Right cardiac atrium (tissue), 5 donors: ENCODE measurements at places on chromosomes 2 and 18. TPM values are rescaled to one million over a fixed set of nuclear protein-coding genes. Genes with fewer than 3 reads are reported as not detected.

DNA sequence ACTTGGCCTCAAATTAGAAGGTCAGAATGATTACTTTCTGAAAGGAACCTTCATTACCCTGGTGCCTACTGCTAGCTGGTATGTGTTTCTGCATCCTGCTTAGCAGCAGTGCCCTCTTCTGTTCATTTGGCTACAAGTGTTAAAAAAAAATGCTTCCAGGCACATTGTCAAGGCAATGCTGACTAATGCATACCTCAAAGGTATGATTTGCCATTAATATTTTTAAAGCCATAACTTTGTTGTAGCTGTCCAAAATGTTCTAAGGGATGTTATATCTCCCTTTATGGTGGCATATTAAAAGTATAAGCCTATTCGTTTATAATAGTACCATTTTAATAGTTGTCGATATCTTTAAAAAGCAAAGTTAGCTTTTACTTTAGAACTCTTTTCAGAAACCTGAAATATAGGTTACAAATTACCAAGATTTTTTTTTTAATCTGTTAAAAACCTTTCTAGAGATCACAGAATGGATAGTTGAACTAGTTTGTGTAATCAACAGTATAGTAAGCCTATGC lies 52.0 kb upstream of the FAM171B start:
- DNase-seq, result no peak

GRCh38 chr2:37829202-37829601 lies 95.9 kb upstream of the RMDN2 start:
- peak; percentile 64 for DNase-seq

DNA sequence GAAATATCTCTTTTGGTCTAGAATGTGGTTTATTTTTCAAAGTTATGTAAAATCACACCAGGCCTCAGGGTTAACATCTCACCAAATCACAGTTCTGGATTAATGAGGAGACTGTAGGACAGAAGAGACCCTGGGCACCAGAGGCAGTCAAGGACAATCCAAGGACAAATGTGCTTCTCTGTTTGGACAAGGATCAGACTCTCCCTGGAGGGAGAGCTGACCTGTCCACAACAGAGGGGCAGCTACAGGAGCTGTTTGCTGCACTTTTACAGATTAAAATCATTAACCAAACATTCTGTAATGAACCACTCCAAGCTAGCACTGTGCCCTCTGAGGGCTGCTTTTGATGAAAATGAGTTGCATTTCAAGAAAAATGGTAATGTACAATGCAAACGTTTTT lies 690.6 kb upstream of the SLC8A1 start:
- DNase-seq, result no peak

DNA sequence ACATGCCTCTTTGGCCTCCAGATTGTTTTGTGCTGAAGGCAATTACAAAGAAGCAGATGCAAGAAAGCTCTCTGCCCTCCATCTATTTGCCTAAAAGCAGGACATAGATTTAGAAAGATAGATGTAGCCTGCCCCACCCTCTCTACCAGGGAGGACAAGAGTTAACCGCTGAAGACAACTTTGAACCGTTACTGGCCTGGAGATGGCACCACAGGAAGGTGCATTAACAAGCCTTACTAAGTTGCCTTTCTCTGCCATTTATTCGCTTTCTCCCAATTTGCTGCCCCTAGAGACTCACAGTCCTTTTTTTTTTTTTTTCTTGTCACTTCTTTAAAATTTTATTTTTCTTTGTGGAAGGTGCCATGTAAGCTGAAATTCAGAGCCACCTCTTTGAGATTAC lies 28.8 kb upstream of the RMDN2 start:
- no peak for DNase-seq

- DNase-seq, result no peak
Measured at GRCh38 chr2:10378189-10378588, 69.9 kb downstream of the ODC1 start.

GRCh38 chr2:95386031-95386430 lies 16.5 kb upstream of the FAHD2A start:
- DNase-seq, result no peak

DNA sequence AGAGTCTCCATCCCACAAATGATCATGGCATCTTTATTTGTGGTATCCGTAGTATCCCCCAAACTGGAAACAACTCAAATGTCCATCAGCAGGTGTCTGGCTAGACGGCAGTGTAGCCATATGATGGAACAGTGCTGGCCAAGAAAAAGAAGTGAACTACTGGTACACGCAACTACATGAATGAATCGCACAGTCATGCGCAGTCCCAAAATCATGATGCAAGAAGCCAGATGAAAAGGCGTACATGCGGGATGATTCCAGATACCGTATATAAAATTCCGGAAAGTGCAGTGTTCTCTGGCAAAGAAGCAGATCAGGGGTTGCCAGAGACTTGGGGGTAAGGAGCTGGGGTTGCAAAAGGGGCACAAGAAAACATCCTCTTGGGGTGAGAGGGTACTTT lies 102.5 kb downstream of the ASAP2 start:
- no peak for DNase-seq

- DNase-seq, result no peak
Measured at GRCh38 chr2:230018153-230018552, 50.6 kb downstream of the SLC16A14 start.

DNA sequence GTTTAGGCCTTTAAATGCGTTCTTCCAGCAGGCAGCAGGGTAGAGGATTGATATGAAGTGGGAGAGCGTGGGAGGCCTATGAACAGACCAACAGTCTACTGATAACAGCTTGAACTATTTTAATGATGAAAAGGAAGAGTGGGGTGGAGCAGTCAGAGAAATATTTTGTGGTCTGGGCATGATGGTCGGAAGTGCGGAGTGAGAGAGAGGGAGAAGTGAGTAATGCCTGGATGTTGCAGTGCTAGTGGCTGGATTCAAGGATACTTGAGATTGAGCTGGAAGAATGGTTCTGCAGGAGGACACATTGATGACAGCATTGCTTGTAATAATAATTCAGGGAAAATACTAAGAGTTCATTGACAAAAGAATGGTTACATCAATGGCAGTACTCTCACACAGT lies 151.0 kb upstream of the DAPL1 start:
- DNase-seq, result no peak

GRCh38 chr2:109110170-109110569 lies 18.8 kb upstream of the SH3RF3 start:
- DNase-seq, result no peak

DNA sequence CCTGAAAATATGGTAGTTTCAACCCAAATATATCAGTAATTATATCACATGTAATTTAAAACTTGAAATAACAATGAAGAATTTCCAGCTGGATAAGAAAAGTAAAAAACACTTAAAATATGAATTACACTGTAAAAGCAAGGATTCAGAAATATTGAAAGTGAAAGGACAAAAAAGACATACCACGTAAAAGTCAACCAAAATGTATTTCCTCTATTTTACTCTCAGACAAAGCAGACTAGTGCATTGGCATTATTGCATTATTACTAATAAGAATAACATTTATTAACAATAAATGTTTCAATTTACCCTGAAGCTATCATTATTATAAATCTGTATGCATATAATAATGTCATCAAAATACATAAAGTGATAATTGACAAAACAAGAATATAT lies 445.1 kb upstream of the TRIB2 start:
- no peak for DNase-seq

GRCh38 chr2:98142106-98142791 lies 55.3 kb downstream of the VWA3B start:
- no peak for DNase-seq

DNA sequence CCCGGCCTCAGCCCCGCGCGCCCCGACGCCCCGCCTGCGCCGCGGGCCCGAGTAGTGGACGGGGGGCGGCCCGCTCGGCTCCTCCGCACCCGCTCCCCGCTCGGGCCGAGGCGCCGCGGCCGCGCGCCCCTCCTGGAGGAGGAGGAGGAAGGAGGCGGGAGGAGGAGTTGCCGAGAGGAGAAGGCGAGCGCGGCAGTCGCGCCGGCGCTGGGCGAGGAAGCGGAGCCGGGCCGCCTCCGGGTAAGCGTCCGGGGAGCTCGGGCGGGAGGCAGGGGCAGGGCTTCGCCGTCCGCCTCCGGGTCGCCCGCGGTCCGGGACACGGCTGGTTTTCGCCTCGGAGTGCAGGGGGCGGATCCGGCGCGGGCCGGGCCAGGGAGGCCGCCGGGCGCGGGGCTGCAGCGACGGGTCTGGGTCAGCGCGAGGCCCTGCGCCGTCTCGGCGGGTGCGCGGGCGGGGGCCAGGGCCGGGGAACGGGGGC lies at the start of gene SOCS6:
SOCS6 (plus strand) TSS at position 195 of the 478 bp plus-strand sequence. CDS start 35,624 bp downstream, outside the sequence.
- peak; percentile 89 for DNase-seq

- DNase-seq, result peak; percentile 92
Measured at GRCh38 chr2:127651971-127652550, 6.1 kb downstream of the GPR17 start.

DNA sequence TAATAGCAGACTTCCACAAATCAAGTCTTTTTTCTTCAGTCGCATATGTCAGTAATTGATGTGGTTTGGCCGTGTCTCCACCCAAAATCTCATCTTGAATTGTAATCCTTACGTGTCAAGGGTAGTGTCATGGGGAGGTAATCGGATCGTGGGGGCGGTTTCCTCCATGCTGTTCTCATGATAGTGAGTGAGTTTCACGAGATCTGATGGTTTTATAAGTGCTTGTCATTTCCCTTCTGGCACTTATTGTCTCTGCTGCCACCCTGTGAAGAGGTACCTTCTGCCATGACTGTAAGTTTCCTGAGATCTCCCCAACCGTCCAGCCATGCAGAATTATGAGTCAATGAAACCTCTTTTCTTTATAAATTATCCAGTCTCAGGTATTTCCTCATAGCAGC lies 478.8 kb downstream of the PTPRM start:
- no peak for DNase-seq

GRCh38 chr2:151852260-151853069 lies 24.2 kb upstream of the ARL5A start:
- no peak for DNase-seq

GRCh38 chr2:239463541-239464165 lies 62.8 kb upstream of the HDAC4 start:
- DNase-seq, result peak; percentile 35

GRCh38 chr2:96806468-96807126 lies 9.5 kb upstream of the CNNM3 start:
- DNase-seq, result no peak

DNA sequence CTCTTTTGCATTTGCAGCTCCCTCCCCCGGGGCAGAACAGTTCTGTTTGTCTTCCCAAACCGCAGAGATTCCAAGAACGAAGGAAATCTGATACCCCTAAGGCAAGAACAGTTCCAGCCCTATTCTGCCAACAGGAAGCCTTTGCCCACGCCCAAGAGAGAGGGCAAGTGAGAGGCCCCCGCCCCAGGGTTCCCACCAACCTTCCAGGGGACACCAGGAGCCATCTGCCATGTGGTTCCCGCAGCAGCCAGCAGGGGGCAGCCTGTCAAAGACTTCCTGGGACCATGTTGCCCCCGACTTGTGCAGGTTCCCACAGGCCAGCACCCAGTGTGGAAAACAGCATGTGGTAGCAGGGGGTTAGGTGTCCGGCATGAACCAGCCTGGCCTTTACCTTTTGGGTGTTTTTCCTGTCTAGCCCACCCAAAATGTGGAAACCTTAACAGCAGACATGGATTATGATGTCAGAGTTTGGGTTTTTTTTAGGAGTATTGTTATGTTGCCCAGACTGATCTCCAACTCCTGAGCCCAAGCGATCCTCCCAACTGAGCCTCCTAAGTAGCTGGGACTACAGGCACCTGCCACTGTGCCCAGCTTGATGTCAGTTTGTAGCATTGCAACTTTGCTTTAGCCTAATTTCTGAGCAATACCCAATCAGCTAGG lies 21.7 kb upstream of the EFHD1 start:
- DNase-seq, result peak; percentile 84

DNA sequence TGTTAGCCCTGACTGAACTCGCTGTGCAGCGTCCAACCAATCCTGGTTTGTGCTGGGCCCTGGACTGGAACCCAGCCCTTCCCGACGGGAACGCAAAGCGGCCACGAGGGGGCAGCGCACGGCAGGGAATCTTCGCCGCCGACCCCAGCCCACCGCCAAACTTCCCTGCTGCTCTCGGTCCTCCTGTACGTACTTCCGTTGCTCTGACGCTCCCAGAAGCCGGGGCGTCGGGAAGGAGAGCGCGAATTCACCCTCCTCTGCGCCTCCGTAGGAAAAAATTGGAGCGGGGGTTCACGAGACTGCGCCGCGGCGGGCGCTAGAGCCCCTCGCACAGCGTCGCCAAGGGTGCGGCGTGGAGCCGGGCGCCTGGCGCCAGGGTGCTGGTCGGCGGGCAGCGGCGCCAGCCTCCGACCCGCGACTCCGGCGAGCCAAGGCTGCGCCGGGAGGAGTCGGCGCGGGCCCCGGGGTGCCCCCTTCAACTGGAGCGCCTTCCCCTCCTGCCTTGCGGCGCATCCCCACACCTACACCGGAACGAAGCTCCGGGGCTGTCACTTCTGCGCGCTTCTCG lies 873 bp upstream of the SH3RF3 start:
- DNase-seq, result peak; percentile 87

DNA sequence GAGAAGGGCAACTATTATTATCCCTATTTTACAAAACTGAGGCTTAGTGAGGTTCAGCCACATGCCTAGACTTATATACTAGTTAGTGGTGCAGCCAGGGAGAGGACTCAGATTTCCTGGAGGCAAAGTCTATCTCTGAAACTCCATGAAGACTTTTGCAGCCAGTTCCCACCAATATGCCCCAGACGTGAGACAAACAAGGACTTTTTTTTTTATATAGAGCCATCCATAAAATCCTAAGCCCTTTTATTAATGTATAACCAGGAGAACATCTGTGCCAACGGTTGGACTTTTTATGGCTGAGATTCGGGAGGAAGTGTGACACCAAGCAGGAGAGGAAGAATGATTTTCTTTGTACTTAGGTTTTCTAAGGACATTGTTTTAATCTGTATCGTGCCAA lies 29.9 kb downstream of the LIPG start:
- DNase-seq, result no peak

GRCh38 chr2:157789933-157790511 lies 86.1 kb downstream of the ACVR1 start:
- DNase-seq, result peak; percentile 75

Gene CNDP1
- not detected for total RNA-seq

Gene FBXO15
- total RNA-seq, result not detected

Gene PPP1R7
- total RNA-seq, result 72.2 TPM

Gene MAPK4
- total RNA-seq, result 73.9 TPM

Gene TTLL4
- total RNA-seq, result 5.7 TPM

Gene RGPD4
- total RNA-seq, result 0.24 TPM

Gene UXS1
- 35.4 TPM for total RNA-seq

Gene OR6B2
- total RNA-seq, result not detected

Gene CYB5A
- total RNA-seq, result 53.6 TPM

Gene DES
- 6,970 TPM for total RNA-seq

Gene NOL4
- total RNA-seq, result 0.20 TPM

Gene TDRD15
- not detected for total RNA-seq

Gene VWA3B
- total RNA-seq, result 0.28 TPM

Gene LYPD1
- not detected for total RNA-seq

Gene IL18R1
- 8.1 TPM for total RNA-seq
